ENCODE measurements at places on chromosomes 2 and 18. TPM values are rescaled to one million over a fixed set of nuclear protein-coding genes. Genes with fewer than 3 reads are reported as not detected.

Gene DSC2
- 30.8 TPM for total RNA-seq

Gene CD28
- 0.15 TPM for total RNA-seq

DNA sequence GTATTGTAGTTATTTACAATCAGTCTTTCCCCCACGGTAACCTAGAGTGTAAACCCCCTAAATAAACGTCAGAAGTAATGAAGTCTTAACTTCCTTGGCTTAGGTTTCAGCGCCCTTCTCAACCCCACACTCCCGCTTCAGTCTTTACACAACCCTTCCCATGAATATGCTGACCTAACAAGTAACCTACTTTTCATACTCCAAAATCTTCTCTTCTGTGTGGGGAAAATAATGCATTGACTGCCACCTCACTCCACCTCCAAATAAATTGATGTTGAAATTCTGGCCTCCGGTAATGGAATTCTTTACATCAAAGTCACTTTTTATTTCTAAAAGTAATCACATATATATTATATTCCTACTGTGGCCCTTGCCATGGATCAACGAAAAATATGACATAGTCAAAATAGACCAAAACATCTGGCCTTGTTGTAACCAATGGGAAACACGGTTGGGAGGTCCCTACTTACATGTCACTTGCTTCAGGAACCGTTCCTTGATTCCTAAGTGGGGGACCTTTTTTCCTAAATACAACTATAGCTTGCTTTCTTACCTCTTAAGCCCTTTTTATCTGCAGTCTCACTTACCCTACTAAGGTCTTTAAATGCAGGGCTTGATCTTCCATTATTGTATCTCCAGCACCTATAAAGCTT, 961 bp downstream of the GEN1 start:
- no peak for DNase-seq

DNA sequence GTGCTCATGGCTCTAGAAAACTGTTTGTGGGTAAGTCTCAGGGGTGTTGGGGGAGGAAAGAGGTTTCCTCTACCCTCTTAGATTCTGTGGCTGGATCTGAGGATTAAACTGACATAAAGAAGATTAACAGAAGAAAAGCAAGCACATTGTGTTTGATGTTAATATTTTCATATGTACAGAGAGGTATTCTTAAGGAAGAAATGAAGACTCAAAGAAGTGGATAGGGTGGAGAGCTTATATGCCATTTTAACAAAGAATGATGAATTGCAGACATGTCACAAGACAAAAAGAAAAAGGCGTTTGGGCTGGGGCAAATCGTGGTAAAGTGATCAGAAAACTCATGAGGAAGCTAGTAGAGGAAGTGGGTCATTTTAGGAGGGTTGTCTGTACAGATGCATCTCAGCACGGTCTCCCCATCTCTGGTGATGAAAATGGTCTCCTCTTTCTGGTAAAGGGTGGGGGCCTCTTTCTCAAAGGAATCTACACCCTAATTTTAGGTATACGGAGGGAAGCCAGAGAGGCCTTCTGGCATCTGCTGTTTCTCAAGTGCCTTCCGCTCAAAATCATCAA, 17.8 kb downstream of the FAM110C start:
- DNase-seq, result no peak

Gene TRIM54
- total RNA-seq, result not detected

DNA sequence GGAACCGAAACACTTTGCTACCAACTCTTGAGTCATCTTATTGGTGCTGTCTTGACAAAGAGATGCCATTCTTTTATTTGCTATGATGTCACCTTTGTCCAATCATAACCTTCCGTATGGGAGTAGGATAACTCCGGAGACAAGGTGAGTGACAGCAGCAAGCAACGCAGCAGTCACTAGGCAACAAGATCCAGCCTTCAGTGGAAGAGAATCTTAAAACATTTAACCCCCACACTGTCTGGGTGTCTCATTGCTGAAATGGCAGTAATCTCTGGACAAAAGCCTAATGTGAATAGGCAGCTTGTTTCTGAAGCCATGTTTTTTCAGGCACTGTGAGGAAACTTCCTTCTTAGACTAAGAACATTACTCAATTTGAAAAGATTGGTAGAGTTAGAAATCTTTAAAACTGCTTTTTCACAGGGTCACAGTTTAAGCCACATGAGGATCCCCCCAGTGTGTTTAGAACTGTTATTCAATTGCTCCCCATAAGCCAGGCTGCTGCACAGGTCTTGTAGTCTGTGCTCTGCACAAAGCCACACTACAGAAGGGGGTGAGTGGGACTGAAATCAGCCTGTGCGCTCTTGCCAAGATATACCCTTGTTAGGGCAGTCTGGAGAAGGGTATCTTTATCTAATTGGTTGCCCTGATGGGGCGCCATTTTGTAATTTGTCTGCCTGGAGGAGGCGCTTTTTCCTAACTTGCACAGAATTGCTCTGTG, 131.5 kb upstream of the STON1 start:
- DNase-seq, result no peak

- DNase-seq, result no peak
Observed at GRCh38 chr2:33595385-33595784, 3.7 kb downstream of the FAM98A start.

GRCh38 chr2:240205348-240205747, 64.9 kb upstream of the OTOS start:
- peak; percentile 29 for DNase-seq

- DNase-seq, result no peak
Observed at GRCh38 chr18:74734013-74734444, 136.4 kb downstream of the ZNF407 start.

Gene SCN1A
- total RNA-seq, result not detected

Gene FIGN
- total RNA-seq, result 2.2 TPM

GRCh38 chr2:221109552-221109951, 462.6 kb downstream of the EPHA4 start:
- DNase-seq, result no peak

GRCh38 chr2:57156231-57156924, 890.2 kb upstream of the VRK2 start:
- no peak for DNase-seq

Data from suprapubic skin (tissue), 4 donors.